ENCODE measurements at places on chromosomes 6 and 20. TPM values are rescaled to one million over a fixed set of nuclear protein-coding genes. Genes with fewer than 3 reads are reported as not detected.

DNA sequence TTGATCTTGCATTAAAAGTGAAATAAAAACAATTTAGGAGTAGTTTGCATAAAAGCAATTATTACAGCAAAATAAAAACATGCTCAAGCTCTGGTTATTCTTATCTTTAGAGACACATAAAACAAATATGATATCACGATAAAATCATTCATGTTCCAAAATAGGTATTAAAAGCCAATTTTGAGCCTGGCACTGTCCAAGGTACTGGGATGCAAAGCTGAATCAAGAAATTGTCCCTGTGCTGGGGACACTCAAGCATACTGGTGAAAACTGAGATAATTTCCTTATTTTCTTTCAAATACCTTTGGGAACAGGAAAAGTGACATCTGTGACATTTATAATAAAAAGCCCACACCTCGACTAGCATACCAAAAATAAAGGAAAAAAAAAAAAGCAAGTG, 931 bp upstream of the MTCL3 start:
- peaks cover 2% of the 10 kb centered on the region for H3K36me3 ChIP-seq
- peaks cover 24% of the 10 kb centered on the region for H3K4me1 ChIP-seq
- no peak overlapping the region for H3K4me3 ChIP-seq

FNDC1 gene
- total RNA-seq, result not detected

DNA sequence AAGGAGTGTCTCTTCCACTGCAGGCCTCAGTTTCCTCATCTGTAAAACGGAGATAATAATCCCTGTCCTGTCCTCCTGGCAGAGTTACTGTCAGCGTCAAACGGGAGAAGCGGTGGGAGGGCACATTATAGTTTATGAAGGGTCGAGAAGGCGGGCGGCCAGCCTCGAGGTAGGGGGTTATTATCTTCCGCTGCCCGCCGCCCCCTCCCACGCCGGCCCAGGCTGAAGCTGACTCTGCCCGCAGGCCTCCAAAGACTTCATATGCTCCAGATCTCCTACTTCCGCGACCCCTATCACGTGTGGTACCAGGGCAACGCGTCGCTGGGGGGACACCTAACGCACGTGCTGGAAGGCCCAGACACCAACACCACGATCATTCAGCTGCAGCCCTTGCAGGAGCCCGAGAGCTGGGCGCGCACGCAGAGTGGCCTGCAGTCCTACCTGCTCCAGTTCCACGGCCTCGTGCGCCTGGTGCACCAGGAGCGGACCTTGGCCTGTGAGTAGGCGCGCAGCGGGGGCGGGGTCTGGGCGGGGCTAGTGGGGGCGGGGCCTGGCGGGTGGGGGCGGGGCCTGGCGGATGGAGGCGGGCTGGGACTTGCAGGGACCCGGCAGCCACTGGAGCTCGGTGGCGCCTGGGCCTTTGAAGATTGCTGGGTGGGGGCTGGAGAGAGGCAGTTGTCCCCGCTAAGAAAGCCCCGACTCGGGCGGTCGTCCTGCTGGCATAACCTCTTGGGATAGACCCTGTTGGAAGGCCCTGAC, 2.8 kb downstream of the PROCR start:
- DNase-seq, result no peak
- peaks cover 4% of the 10 kb centered on the region for H3K36me3 ChIP-seq
- H3K4me1 ChIP-seq, result peaks cover 18% of the 10 kb centered on the region
- no peak overlapping the region for H3K4me3 ChIP-seq
- no peaks in the 10 kb centered on the region for H3K27me3 ChIP-seq

- DNase-seq, result no peak
- no peak overlapping the region for H3K4me3 ChIP-seq
- peaks cover 2% of the 10 kb centered on the region for H3K36me3 ChIP-seq
- H3K27ac ChIP-seq, result no peak overlapping the region
Measured at GRCh38 chr6:109834131-109834530, 143.0 kb downstream of the FIG4 start.

DNA sequence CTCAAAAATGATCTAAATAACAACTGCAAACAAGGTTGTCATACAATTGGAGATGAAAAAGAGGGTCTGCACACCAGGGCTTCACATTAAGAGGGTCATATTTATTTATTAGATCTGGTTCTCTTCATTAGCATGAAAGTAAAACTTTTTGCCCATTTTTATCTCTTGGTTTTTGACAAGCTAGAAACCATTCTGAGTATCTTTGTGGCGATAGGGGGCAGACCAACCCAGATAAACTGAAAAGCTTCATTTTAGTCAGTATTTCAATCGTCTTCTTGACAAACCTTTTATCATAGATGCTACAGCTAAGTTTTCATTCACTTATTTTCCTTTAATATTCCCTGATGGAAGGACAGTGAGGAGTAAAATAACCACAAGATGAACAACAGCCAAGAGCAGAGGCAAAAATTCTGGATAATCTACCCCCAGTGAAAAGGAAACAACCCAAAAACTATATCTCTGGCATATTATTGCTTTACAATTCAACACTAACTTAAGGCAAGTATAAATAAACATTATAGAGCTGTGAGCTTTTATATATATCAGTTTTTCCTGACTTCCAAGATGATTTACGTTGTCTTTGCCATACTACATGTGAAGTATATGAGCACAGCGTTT, 45.2 kb downstream of the THEMIS start:
- DNase-seq, result no peak
- no peak overlapping the region for H3K4me3 ChIP-seq
- peaks cover 12% of the 10 kb centered on the region for H3K36me3 ChIP-seq
- peak overlapping the region; percentile 81 for H3K27ac ChIP-seq

- H3K4me3 ChIP-seq, result no peak overlapping the region
- no peak overlapping the region for H3K27ac ChIP-seq
- peaks cover 5% of the 10 kb centered on the region for H3K4me1 ChIP-seq
- no peak for DNase-seq
- peaks cover 6% of the 10 kb centered on the region for H3K36me3 ChIP-seq
- H3K27me3 ChIP-seq, result peaks cover 12% of the 10 kb centered on the region
Measured at GRCh38 chr20:64154590-64155257, 9.5 kb upstream of the MYT1 start.

DNA sequence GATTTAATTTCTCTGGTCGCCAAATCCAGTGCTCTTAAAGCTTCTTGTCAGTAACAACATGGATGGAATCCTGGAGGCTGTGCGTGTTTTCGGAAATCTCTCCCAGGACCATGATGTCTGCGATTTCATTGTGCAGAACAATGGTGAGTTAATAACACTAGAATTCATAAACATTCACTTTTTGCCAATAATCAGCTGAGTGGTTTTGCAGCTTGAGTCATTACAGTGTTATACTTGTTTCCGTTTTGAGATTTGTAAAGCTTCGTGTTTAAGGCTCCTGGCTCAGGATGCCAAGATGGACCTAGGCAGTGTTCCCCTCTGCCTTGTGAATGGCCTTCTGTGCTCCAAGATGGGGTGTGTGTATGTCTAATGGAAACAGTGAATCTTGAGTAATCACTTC, 113.8 kb downstream of the ARMC2 start:
- no peaks in the 10 kb centered on the region for H3K27me3 ChIP-seq
- peaks cover 13% of the 10 kb centered on the region for H3K4me1 ChIP-seq
- H3K27ac ChIP-seq, result no peak overlapping the region
- peaks cover 6% of the 10 kb centered on the region for H3K36me3 ChIP-seq
- DNase-seq, result no peak

DNA sequence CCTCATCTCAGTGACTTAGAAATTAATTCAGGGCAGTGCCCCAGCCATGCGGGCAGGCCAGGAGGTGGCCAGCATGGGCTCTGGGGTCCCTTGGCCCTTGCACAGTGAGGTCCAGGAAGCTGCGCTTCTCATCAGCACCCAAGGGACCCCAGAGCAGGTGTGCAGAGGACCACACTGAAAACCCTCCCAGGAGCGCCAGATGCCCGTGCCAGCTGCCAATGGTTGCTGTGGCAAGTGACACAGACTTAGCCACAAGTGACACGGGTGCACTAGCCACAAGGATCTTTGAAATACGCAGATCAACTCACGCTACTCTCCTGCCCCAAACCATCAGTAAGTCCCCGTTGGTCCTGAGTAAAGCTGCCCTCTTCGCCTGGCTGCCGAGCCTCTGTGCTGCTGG, 88.1 kb downstream of the ERMARD start:
- no peak overlapping the region for H3K4me3 ChIP-seq
- H3K4me1 ChIP-seq, result no peaks in the 10 kb centered on the region
- DNase-seq, result no peak
- no peaks in the 10 kb centered on the region for H3K36me3 ChIP-seq
- H3K27ac ChIP-seq, result no peak overlapping the region

- no peaks in the 10 kb centered on the region for H3K36me3 ChIP-seq
- no peaks in the 10 kb centered on the region for H3K4me1 ChIP-seq
- peaks cover 69% of the 10 kb centered on the region for H3K27me3 ChIP-seq
Measured at GRCh38 chr20:24472426-24472825, 3.0 kb downstream of the SYNDIG1 start.

DNA sequence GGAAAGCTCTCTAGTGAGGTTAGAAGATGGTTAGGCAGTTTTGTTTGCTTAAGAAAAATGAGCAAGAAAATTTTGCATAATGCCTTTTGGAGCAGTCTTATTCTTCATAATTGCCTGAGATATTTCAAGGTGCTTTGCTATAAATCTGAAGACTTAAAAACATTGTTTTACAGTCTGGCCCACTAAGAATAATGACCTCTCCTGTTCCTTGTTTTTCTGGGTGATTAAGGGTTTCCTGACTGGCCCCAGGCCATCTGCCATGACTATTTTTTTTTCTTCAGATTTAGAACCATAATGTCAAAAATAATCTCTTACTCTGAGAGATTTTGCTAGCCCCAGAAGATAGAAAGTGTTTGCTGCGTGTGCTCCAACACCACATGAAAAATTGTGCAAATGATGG, 72.3 kb upstream of the CENPW start:
- no peak for DNase-seq
- no peaks in the 10 kb centered on the region for H3K4me1 ChIP-seq

- H3K4me1 ChIP-seq, result no peaks in the 10 kb centered on the region
- H3K4me3 ChIP-seq, result no peak overlapping the region
- peaks cover 12% of the 10 kb centered on the region for H3K27me3 ChIP-seq
- no peaks in the 10 kb centered on the region for H3K36me3 ChIP-seq
- DNase-seq, result no peak
- H3K27ac ChIP-seq, result no peak overlapping the region
Measured at GRCh38 chr6:170597278-170597677, 12.8 kb upstream of the PDCD2 start.

DNA sequence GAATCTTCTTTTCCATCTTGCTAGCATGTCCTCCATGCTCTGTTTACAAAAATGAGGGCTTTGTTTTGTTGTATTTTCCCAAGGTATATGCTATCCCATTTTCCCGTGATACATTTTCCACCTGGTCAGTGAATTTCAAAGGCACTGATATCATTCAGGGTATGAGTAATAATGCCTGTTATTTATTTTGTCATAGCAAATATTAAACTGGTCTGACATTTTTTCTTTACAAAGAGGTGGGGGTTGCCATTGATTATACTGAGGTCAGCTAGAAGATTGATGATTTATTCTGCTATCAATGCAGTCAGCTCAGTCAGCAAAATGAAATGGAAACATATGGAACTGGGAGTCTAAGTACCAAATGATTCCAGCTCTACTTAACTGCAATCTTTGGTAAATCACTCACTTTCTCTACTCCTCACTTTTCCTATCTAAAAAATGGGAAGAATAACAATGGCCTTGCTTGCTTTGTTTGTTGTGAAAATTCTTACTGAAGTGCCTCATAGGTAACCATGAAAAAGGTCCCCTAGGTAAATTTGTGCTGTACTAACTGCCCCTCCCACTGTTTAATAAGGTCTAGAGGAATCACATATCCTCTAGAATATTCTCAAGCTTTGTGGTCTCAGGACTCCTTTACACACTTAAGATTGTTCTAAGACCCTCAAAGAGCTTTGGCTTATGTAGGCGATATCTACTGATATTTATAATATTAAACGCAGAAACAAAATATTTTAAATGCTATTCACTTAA, 64.0 kb downstream of the ARHGAP18 start:
- peaks cover 2% of the 10 kb centered on the region for H3K4me1 ChIP-seq
- DNase-seq, result no peak
- H3K27ac ChIP-seq, result no peak overlapping the region
- no peak overlapping the region for H3K4me3 ChIP-seq
- peaks cover 4% of the 10 kb centered on the region for H3K27me3 ChIP-seq

DNA sequence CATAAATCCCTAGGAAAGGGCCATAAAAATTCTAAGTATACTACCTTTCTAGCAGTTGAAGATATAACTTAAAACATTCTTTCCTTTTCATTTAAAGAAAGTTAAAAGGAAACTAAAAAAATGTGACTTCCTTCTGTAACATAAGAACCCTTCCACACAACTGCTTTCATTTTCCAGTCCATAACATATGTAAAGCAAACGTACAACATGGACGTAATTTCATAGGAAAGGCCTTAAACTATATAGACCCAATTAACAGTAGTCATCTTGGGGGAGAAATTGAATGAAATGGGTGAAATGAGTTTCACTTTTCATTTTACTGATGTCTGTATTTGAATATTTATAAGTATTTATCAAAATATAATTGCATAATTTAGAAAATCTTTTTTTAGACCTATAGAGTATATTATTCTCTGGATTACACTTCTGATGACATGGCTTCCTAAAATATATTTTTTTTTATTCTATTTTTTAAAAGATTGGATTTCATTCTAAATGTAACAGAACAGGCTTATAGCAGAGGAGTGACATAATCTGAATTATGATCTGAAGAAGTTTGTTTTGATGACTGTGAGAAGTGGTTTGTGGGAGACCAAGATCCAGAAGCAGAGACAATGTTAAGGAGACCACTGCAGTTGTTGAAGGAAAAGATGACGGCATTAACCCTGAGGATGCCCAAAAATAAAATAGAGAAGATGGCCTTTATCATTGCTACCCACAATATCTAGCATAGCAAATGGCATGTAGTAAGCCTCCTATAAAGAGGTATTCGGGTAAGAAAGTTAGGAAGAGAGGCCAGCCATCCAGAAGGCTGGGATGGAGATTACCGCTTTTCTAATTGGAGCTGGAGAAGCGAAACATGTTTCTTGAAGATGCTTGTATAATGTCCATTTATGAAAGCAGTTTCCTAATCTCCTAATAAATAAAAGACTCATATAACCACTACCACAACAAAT, 260.4 kb downstream of the PTPRK start:
- H3K27me3 ChIP-seq, result no peaks in the 10 kb centered on the region
- H3K36me3 ChIP-seq, result no peaks in the 10 kb centered on the region
- H3K4me3 ChIP-seq, result peak overlapping the region; percentile 84
- H3K27ac ChIP-seq, result peak overlapping the region; percentile 92

DNA sequence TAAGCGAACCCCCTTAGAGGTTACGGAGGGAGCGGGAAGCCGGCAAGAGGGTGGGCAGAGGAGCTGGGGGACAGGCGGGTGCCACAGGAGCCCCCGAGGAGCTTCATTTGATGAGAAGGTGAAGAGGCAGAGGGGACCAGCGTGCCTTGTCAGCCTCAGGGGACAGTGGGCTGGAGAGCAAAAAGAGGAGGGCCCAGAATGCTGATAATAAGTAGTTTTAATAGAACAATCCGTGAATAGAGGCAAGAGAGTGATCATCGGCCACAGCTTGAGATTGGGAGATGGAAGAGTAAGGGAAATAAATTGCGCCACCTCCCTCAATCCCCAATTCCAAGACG, 1.3 kb downstream of the COL19A1 start:
- DNase-seq, result no peak
- peaks cover 30% of the 10 kb centered on the region for H3K4me1 ChIP-seq
- H3K4me3 ChIP-seq, result peak overlapping the region; percentile 93
- peaks cover 40% of the 10 kb centered on the region for H3K27me3 ChIP-seq
- H3K36me3 ChIP-seq, result no peaks in the 10 kb centered on the region
